Activated naive CD4-positive, alpha-beta T cell treated with anti-CD3 and anti-CD28 coated beads, Interleukin-2, amount 50 U/mL, for 16 hours (primary cell): ENCODE measurements at places on chromosomes 1 and 21.

GRCh38 chr1:115790356-115790755, 21.8 kb upstream of the CASQ2 start:
- no peak for DNase-seq

DNA sequence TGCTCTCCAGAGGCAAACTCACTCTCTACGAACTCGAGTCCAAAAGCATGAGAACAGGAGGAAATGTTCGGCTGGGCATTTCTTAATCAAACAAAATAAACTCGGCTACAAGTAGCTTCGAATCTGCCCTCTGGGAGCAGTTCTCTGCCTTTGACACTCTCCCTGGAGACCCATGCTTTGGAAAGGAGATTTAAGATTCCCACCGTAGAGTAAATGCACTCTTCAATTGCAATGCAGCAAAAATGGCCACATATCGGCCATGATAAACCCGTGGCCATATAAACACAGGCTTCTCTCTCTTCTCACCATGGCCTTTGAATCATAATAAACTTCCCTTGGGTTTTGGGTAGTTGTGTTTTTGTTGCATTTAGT, 215.4 kb downstream of the TOMM20 start:
- DNase-seq: no peak

DNA sequence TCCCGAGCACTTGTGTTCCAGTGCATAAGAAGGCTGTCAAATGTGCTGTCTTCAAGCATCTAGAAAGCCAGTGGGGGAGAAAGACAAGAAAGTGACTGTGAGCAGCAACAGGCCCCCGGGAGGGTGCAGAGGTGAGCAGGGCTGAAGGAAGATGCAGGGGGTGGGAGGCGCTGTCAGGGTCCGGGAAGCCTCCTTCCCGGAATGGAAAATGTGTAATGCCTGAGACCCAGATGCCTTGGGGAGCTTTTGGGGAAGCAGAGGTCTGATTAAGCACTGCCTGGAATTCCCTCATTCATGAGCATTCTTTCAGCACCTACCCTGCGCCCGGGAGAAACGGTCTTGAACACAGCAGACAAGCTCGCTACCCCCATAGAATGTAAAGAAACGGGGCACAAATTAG, 1.3 kb downstream of the NPHP4 start:
- no peak for DNase-seq

DNA sequence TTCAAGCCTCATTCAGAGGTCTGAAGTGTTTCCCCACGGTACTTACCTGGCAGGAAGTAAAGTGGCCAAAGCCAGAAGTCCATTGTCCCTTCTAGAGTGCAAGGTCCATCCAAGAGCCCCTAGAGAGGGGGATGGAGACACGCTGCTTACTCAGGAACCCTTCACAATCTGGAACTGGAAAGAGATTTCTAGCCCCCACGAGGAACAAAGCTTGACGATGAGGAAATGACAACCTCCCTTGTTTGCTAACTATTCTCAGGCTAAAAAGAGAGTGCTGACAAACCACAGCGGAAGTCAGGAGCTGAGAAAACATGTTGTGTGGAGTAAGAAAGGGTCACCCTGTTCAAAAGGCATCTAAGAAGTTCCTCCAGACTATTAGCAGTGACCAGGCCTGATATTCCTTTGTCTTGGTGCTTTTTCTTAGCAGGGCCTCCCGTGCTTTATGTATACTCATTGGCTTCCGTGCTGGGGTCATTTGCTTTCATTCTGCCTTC, at the start of gene FCMR:
Gene FCMR (minus strand): TSS at position 170 of the 494 bp plus-strand sequence. CDS start 87 bp downstream, at position 83.
- DNase-seq: no peak

DNA sequence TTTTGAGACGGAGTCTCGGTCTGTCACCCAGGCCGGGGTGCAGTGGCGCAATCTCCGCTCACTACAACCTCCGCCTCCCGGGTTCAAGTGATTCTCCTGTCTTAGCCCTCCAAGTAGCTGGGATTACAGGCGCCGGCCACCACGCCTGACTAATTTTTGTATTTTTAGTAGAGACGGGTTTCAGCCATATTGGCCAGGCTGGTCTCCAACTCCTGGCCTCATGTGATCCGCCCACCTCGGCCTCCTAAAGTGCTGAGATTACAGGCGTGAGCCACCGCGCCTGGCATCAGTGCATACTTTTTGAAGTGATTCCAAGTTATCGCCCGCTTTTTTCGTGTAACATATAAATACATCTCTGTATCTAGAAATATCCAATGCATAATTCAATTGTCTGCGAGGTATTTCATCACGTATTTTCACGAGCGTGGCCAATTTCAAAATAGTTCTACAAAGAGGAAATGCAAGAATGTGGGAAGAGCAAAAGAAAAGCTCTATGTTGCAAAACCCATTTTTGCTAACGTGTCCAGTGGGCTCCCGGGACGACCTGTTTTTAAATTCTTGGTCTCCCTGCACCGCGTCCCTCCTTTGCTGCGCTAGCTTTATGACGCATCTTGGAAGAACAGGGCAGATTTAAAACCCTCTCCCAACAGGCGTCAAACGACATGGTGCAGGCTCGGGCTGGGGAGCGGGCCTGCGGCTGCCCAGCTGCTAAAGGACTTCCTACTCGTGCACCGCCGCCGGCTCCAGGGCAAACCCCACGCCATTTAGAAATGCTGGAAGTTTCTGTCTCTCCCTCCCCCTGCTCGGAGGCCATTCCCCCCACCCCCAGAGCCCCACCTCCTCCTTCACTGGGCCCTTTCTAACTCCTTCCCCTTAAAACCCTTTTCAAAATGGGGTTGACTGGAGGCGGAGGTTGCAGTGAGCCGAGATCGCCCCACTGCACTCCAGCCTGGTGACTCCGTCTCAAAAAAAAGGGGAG, 923 bp upstream of the IFNGR2 start:
- no peak for DNase-seq

GRCh38 chr1:81554108-81554507, 246.6 kb upstream of the ADGRL2 start:
- DNase-seq: no peak

DNA sequence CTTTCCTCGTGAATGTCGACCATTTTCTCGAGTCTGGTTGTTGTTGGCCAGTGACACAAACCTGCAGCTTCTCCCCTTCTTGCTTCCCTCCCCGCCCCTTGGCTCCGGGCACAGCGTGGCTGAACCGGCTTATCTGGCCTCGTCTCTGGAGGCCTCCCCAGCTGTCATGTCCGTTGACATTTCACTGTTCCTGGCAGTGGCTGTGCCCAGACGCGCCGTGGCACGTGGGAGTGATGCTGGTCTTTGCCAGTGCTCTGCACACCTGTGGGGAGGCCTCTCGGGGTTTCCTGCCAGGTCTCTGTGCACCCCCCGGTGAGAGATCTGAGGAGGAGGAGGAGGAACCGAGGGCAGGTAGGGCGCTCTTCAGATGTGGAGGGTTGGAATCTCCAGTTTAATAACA, 23.7 kb downstream of the SKI start:
- DNase-seq: no peak

- DNase-seq: no peak
Measured at GRCh38 chr1:160499631-160500030, 23.4 kb downstream of the SLAMF6 start.

GRCh38 chr1:20343149-20343937, 52.7 kb downstream of the VWA5B1 start:
- DNase-seq: peak; percentile 40

GRCh38 chr1:42742617-42743316, 2.7 kb upstream of the CLDN19 start:
- DNase-seq: no peak

DNA sequence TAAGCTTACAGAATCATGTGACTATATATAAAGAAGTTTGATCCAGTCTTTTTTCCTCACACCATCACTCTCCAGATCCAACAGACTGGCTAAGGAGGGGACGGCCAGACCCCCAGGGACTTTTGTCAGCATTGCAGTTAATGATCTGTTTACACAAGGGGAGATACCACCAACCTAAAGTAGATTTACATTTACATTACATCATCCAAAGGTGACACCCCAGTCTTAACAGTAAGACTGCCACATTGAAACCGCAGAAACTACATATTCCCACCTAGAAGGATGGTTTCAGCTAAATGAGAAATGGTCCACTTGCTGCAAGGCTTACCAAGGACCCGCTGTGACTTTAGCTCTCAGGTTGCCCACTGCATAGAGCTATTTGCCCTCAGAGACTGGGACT, 3.4 kb downstream of the RCAN1 start:
- DNase-seq: no peak

DNA sequence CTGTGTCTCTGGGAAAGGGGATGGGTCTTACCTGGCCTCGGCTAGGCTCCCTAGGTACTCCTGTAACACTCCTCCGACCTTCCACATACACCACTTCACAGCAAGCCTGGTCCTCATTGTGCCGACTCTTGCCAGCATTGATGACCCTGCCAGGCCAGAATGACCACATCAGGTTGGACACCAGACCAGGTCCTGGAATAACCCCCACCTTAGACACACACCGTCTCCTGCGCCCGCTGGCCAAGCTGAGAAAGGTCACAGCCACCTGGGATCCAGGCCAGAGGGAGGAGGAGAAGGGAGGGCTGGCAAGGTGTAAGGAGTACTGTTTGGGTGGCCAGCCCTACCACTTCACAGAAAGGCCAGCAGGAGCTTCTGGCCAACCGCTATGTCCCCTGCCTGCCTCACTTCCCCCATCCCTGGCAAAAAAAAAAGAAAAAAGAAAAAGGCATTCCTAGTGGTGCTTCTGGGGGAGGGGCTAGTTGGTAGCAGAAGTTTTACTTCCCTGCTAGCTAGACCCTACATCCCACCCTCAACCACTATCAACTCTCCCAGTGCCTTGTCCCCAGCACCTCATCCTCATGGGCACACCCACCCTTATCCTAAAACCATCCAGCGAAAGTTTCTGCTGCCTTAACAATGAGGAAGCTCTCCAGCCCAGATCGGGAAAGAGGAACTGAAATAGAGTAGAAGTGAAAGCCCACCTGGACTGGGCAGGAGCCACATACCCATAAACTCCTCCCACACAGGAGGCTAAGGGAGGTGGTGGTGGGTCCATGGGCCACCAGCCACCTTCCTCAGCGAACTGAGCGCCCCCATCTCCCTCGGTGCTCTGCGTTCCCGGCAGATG, 1.4 kb downstream of the PPM1J start:
- no peak for DNase-seq

- no peak for DNase-seq
Measured at GRCh38 chr21:38965910-38966504, 160.3 kb downstream of the ETS2 start.

DNA sequence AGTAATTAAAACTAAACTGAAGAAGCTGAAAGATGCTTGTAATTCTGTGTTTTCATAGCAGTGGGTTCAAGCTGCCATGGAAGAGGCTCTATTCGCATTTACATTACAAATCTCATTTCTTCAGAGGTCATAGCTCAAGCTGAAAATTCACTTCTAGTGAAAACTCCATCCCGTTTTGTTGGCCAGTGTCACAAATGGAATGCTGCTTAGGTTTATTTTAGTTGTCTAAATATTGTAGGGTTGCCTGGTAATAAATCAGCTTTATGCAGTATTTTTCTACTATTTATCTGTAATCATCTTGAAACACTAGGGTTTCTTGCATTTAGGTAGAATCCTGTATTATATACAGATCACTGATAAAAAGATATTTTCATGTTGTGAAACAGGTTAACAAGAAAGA, 240.6 kb downstream of the PTBP2 start:
- DNase-seq: no peak

GRCh38 chr1:153976819-153977249, 640 bp downstream of the JTB start:
- no peak for DNase-seq

DNA sequence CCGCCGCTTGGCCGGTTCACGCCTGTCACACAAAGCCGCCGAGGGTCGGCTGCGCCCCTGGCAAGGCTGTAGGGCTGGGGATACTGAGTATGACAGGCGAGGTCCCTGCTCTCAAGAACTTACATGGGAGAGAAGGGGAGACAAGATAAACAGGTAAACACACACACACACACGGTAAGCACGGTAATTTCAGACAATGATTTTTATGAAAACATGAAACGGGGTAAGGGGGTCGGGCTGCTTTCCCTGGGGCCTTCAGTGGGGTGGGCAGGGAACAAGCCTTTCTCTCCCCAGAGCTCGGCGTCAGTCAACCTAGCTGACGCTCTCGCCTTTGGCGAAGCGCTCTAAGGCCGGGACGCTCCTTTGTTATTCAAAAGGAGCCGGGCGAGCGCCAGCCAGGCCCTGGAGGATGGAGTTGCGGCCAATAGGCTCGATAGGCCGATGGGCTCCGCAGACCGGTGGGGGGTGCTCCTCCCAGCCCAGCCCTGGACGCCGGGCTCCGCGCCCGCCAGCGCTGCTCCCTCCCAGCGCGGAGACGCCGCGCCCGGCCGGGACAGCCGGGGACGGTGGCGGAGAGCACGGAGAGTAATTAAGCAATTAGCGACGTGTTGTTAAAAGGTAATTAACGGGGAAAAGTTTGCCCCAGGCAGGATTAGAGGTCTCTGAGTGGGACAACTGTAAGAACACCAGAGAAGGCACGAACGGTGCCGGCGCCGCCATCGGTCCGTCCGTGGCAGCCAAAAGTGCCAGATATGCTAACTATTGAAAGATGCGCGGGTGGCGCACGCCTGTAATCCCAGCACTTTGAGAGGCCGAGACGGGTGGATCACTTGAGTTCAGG, 950 bp upstream of the INKA2 start:
- DNase-seq: peak; percentile 17

DNA sequence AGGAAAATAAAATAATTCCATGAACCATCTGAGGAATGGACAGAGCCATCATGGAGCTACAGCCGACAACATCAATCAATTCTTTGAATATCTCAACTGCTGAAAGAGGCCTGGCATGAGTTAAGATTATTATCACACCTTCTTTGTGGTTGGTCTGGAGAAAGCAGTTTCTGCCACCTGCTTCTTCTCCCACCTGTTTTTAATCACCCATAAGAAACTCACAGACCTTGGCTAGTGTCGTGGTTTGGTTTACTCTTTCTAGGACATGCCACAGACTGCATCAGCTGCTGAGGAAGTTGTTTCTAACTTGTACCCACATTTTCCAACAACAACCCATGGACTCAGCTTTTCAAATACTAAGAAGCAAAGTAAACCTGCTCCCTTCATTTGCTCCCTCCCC, 65.6 kb downstream of the NTPCR start:
- DNase-seq: no peak

DNA sequence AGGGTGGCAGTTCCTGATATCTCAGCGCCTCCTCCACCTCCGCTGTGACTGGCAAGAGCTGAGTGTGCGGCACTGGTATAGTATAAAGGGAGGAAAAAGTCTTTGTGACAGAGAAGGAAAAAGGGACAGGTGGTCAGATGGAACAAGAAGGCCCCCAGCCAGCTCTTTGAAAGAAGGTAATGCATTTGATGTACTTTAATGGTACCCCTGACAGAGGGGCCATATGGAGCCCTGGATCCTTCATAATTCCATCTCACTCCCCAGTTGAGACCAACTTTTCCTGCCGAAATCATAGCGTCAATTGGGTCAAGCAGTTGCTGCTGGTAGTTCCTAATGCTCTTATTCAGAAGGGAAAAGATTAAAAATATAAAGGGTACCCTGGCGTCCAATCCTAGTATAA, 198.2 kb downstream of the ZNF326 start:
- no peak for DNase-seq
